ENCODE measurements at places on chromosomes 3 and 15.
A peak's percentile ranks its signal among the peaks of the same experiment; 100 is the strongest.

- DNase-seq, result peak; percentile 90
These were observed 46.7 kb downstream of the UBE3A start for GRCh38 chr15:25391971-25392721.

GRCh38 chr3:12822725-12823373 lies 18.5 kb downstream of the RPL32 start:
- DNase-seq, result no peak

GRCh38 chr3:134237454-134238145 lies 13.1 kb downstream of the RYK start:
- no peak for DNase-seq

GRCh38 chr3:125121246-125122010 lies 65.6 kb upstream of the HEG1 start:
- DNase-seq, result no peak

DNA sequence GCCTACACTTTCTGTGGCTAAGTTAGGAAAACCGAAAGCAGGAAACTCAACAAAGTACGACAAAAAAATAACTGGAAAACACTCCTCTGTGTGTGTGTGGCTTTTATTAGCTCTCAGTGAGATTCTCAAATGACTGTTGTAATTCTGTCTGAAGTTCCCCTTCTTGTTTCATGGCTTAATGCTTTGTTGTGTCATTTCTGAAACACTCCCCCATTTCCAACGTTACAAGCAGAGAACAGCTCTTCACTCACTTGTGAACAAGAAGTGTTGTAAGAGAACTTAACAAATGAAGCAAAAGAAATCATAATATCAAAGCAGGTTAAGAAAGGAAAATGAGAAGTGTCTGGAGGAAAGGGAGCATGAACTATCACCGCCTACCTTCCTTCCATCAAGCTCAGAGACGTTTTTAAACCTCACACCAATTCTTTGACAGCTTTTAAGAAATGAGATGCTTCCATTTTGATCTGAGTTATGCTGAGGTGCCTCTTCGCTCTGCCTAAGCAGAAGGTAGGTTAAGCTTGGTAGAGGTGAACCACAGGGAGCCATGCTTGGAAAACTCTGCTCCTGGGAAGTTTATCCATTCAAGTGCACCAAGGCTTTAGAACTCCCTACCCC lies 12.4 kb upstream of the SEC62 start:
- no peak for DNase-seq

GRCh38 chr3:75687323-75687722 lies 23.2 kb downstream of the FRG2C start:
- DNase-seq, result no peak

DNA sequence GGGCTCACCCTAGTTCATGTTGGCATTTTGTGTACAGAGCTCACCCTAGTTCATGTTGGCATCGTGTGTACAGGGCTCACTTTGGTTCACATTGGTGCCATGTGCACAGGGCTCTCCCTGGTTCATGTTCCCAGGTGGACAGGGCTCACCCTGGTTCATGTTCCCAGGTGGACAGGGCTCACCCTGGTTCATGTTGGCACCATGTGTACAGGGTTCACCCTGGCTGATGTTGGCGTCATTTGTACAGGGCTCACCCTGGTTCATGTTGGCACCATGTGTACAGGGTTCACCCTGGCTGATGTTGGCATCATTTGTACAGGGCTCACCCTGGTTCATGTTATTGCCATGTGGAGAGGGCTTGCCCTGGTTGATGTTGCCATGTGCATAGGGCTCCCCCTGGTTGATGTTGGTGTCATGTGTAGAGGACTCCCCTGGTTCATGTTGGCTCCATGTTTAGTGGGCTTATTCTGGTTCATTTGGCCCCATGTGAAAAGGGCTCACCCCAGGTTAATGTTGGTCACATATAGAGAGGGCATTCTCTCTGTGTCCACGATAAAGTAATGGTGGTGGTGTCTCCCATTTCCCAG lies 31.7 kb upstream of the NR2C2 start:
- DNase-seq, result no peak

DNA sequence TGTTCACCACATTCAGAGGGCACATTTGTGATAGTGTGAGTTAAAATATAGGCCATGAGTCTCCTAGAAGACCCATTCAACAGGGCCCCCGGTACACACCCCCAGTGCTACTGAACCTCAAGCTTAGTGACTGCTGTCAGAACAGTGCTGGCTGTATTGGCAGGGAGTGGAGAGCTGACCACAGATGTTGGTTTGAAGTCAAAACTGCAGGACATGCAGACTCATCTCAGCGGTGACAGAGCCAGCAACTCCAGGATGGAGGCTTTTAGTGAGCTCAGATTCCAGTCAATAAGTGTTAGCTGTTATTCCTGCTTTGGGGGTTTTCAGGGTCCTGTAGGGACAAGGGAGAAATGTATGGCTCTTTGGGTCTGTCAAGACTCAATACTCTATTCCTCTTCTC lies 29.1 kb downstream of the PRR20G start:
- no peak for DNase-seq

DNA sequence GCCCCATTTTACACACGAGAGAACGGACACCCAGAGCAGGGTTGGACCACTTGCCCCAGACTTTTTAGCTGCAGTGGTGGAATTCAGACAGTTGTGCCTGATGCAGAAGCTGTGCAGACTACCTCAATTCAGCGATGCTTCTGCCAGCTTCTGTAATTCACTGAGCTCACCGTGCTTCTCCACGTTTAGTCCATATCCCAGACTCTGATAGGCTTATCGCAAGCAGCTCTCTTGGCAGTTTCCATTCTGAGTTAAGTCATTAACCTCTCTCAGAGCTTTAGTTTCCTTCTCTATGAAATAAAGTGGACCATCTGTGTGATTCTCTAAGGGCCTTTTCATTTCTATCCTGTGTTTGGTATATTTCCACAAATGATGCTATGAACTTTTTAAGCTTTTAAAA lies 37.1 kb downstream of the ABHD17C start:
- DNase-seq, result no peak

DNA sequence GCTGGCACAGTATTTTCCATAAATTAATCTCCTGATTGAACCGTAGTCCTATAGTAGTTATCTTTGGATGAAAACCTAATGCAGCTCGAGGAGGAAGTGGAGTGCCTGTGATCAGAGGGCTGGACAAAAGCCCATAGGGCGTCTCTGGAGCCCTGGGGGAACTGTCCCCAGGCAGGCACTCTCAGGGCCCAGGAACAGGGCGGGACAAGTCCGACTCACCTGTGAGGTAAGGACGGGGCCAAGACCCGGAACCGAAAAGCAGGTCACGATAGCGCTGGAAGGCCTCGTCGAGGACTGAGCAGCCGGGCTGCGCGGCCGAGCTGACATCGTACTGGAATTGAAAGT lies 341 bp downstream of the HEXA start:
- no peak for DNase-seq

DNA sequence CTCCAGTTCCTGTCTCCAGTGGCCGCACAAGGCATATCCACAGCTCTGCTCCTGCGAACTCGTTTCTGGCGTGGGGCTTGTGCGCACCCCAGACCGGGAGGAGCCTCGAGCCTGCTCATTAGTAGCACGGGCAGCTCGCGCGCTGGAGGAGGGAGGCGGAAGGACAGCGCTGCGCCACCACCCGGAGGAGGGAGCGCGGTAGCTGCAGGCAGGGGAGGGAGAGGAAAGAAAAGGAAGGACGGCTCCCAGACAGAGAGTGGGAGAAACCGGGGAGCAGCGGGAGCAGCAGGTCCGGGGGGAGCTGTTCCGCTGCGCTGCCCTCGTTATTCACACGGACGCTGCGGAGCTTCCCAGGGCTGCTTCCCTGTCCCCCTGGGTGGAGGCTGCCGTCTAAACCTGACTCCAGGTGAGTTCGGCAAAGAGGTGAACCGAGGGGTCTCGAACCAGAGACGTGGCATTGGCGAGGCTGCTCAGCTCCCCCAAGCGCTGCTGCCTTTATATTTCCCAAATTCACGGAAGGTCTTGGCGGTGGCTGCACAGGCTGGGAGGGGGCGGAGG lies 121.3 kb upstream of the ZNF717 start:
- DNase-seq, result peak; percentile 21

DNA sequence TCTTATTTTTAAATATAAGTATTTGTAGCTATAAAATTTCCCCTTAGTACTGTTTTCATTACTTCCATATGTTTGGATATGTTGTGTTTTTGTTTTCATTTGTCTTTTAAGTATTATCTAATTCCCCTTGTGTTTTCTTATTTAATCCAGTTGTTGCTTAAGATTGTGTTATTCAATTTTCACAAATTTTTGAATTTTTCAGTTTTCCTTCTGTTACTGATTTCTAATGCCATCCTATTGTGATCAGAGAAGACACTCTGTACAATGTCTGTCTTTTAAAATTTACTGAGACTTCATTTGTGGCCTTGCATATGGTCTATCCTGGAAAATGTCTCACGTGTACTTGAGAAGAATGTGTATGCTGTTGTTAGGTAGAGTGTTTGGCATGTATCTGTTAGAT lies 795.6 kb upstream of the CFAP20DC start:
- DNase-seq, result no peak

DNA sequence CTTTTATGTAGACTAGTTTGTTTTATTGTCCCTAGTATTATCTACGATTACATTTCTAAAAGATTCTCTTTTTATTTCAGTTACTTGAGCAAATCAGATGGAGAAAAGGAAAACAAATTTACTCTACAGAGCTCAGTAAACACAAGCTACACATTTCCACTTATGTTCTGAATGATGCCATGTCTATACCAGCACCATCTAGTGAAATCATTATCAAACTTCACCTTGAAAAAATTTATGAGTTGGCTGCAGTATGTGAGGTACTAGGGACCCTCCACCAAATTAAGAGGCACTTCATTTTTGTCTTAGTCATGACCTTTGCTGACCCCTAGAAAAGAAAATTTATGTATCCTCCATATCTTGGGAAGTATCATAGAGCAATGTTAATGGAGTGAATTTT lies 827.4 kb downstream of the SI start:
- DNase-seq, result no peak

GRCh38 chr3:59406943-59407342 lies 357.1 kb upstream of the CFAP20DC start:
- DNase-seq, result no peak

DNA sequence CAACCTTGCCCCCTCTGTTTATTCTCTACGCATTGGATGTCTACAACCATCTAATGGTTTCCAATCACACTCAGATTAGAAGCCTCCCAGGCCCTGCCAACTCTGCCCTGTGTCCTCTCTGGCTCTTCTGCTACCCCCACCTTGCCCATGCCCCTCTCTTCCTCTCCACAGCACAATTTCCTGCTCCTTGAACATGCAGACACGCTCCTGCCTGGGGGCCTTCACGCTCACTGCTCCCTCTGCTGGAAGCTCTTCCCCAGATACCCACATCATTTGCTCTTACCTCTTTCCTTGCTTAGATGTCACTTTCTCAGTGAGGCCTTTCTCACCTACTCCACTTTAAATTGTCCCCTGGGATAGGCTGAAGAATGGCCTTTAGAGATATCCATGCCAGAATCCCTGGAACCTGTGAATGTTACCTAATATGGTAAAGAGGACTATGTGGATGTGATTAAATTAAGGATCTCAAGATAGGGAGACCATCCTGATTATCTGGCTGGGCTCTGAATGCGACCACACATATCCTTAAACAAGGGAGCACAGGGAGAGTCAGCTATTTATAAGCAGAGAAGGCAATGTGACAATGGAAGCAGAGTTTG lies 9.9 kb downstream of the KY start:
- DNase-seq, result peak; percentile 20

DNA sequence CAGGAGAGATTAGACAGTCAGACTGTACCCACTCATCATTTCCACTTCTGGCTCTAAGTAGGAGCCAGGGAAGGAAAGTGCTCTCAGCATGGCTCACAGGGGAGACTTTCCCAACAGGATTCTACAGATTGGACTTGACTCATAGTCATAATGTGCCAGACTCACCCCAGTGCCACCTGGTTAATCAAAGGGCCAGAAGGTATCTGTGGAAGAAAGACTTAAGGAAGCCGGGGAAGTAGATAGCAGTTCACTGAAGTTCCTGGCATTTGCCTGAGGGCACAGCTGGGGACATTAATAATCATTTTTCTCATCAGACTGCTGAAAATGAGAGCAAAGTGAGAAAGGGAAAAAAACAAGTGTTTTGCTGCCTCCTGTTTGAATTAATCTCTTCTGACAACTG lies 717.5 kb downstream of the TUSC7 start:
- DNase-seq, result no peak

GRCh38 chr15:101502572-101503295 lies 13.2 kb upstream of the PCSK6 start:
- DNase-seq, result no peak

- DNase-seq, result no peak
These were observed 24.6 kb downstream of the GTF2E1 start for GRCh38 chr3:120767106-120767505.

DNA sequence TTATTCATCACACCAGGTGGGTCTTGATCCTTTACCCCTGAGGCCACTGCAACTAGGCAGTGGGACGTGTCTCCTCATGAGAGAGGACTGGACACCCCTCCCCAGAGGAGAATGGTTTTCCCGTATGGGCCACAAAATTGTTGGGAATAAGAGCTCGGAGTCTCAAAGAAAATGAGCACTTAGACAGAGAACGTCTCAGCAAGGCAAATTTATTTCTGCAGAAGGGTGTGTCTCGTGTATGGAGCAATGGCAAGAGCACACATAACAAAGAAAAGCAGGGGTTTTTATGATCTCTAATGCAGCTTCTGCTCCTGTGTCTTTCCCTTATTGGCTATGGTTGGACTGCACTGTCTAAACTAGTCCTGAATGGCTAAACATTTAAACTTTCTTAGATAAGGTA lies 803.5 kb downstream of the PLOD2 start:
- DNase-seq, result no peak

DNA sequence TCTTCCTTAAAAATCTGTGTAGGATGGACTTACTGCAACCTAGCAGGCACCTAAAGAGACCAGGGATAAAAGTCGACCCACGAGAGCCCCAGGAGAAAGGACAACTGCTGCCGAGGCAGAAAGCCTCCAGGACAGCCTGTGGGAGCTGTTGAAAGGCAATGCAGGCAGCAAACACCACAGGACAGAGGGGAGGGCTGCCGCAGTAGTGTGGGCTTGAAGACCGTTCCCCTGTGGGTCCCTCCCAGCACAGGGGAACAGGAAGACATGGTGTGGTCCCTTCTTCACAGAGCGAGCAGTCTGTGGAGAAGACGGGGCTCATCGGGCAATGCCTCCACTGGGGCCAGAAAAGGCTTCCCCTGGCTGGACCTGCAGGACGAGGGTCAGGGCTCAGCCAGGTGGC lies 58.5 kb upstream of the GATA2 start:
- no peak for DNase-seq

- DNase-seq, result no peak
These were observed 67.0 kb upstream of the ACAN start for GRCh38 chr15:88736204-88736603.

- no peak for DNase-seq
These were observed 505.3 kb upstream of the NR2F2 start for GRCh38 chr15:95825208-95825607.

Measured in fibroblast of skin of right biceps (primary cell).